Activated CD8-positive, alpha-beta memory T cell treated with anti-CD3 and anti-CD28 coated beads, Interleukin-2, amount 50 U/mL, for 4 hours (primary cell): ENCODE measurements at places on chromosomes 6 and 20.

- DNase-seq = no peak
Observed at GRCh38 chr6:29200767-29201662, 30.3 kb downstream of the OR2J2 start.

DNA sequence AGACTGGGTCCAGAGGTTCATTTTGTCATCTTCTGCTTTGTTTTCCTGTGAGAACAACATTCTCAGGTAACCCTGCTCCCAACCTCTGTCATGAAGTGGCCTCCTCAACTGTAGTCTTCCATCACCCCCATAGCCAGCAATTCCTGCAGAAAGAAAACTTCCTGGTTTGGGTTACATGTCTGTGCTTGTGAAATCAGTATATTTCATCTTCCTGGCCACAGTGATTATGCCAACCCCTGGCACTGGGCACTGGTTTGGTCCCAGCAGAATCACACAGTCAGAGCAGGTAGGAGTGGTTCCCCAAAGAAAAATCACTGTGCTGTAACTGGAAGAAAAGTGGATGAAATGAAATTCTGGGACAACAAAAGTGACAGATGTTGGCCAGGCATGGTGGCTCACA lies 52.5 kb downstream of the CRYBG1 start:
- DNase-seq = no peak

GRCh38 chr6:150327117-150327774 lies 41.6 kb upstream of the IYD start:
- DNase-seq = no peak

DNA sequence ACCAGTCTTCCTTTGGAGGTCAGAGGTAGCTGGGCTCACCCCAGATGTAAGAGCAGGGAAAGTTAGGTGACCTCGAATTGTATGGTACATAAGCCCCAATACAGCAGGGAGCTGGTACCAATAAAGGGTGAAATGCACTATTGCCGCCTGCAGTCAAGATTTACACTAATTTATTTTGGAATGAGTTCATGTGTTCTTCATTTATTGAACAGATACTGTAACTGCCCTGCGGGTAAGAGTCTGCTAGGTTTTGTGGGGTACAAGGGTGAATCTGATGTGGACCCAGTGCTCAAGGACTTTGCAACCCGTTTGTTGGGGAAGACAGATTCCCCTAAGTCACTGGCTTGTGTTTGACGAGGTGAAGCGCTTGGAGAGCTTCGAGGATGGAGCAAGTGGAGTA lies 2.5 kb upstream of the DNAJC5 start:
- no peak for DNase-seq

- DNase-seq = no peak
Observed at GRCh38 chr6:157267654-157268053, 55.7 kb downstream of the TMEM242 start.

- DNase-seq = no peak
Observed at GRCh38 chr6:116369964-116370759, 585 bp upstream of the DSE start.

DNA sequence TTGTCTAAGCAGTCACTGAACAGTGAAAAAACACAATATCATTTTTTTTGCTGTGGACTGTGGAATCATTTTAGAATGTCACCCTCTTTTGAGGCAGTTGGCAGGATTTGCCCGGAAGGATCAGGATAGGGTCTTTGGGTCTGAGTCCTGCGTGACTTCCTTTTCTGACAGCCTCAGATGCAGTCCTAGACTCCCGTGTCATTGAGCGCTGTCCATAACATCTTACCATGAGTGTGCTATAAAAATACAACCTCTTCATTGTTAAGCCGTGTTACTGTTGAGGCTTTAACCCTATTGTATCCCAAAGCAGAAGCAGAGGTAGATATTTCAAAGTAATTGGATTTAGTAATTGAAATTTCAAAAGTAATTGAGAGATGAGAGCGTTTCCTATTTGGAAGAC lies 30.6 kb downstream of the ARID1B start:
- DNase-seq = no peak

DNA sequence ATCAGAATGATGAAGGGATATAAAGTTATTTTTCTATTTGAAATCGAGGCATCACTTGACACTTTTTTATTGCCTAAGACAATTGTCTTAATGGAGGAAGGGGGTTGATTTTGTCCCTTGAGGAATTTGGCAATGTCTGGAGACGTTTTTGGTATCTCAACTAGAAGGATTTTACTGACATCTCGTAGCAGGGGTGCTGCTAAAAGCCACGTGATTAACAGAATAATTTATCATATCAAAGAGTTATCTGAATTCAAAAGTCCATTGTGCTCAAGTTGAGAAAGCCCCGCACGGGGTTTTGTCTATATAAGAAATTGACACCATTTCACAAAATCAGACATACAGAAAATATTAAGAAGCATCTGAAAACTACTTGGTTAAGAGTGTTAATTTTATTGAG lies 1.5 kb upstream of the TAAR6 start:
- no peak for DNase-seq

- DNase-seq = peak; percentile 29
Observed at GRCh38 chr20:62702895-62703852, 5.5 kb upstream of the NTSR1 start.

DNA sequence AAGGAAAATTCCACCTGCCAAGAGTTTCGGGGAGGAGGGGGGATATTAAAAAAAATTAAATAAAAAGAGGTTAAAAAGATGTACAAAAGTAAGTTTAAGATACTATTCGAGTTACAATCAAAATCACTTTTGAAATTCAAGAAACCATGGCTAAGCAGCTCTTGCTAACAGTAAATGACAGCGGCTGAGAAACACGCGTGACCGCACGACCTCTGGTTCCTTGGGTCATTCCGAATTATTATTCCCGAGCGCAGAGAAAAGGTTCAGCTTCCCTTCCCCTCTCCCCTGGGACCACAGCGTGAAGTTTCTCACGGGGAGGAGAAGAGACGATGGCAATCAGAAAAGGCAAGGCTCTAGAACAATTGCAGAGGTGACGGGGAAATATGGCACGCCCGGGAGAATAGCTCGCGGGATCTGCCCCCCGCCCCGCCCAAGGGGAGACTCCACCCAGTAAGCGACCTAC lies 496 bp downstream of the TMEM242 start:
- peak; percentile 75 for DNase-seq

- no peak for DNase-seq
Observed at GRCh38 chr6:16705081-16705993, 55.9 kb downstream of the ATXN1 start.

DNA sequence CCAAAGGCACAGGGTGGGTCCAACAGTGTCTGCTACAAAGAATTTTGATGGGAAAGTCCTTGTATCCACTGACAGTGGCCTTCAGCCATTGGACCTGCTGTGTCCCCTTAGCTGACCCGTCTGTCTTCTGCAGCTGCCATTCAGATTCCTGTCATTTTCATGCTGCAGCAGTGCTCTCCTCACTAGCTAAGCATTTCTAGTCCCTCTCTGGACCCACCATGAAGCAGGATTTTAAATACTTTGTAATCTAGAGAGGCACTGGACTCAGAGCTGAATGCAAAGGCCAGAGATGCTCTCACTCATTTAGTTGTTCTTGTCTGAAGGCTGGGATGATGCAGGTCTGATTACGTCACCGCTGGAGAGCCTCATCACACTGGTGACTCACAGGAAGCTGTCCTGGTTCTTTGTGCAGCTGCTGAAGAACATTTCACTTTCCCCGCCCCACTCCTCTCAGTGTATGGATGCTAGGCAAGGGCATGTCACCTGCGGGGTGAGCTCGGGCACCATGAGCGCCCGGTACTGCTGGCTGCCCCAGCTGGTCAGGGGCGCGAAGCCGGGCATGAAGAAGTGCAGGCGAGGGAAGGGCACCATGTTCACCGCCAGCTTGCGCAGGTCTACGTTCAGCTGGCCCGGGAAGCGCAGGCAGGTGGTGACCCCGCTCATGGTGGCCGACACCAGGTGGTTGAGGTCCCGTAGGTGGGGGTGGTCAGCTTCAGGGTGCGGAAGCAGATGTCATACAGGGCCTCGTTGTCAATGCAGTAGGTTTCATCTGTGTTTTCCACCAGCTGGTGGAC lies 19.4 kb upstream of the TUBB2A start:
- DNase-seq = peak; percentile 42

DNA sequence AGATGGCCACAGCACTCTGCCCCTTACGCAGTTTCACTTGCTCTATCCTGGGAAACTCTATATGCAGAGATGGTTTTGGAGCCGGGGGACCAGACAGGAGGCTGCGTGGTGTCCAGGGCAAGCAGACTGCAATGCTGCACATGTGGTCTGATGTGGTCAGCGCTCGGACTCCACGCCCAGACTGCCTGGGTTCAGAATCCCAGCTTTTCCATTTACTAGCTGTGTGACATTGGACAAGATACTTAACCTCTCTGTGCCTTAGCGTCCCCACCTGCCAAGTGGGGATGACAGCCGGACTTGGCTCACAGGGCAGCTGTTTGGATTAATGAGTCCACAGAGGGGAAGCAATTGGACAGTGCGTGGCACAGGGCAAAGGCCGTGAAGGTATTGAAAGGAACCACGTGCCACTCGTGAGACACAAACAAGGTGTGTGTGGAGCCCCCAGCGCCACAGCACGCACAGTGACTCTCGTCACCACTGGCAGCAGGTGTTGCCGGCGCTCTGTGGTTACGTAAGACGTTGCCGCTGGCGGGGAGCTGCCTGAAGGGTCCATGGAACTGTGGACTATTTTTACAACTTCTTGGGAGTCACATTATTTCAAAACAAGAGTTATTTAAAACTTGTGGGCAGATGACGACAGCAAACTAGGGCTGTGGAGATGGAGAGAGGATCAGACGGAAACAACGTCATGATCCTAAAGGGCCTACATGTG lies 201.4 kb downstream of the PREX1 start:
- DNase-seq = no peak

DNA sequence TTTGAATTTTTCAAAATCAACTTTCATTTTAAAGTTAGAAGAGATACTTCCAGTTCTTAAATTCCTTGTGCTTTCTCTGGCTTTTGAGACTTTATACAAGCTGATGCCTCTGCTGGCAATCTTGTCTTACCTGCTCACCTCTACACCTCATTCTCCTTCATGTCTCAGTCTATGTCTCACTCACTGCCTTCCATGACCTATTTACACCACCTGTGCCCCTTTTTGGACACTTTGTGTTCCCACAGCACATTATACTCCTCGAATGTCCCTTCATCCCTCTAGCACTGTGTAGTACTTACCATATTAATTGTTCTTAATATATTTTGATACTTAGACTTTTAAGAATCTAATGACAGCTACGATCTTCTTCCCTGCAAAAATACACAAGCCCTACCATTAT lies 15.3 kb downstream of the PHIP start:
- no peak for DNase-seq

DNA sequence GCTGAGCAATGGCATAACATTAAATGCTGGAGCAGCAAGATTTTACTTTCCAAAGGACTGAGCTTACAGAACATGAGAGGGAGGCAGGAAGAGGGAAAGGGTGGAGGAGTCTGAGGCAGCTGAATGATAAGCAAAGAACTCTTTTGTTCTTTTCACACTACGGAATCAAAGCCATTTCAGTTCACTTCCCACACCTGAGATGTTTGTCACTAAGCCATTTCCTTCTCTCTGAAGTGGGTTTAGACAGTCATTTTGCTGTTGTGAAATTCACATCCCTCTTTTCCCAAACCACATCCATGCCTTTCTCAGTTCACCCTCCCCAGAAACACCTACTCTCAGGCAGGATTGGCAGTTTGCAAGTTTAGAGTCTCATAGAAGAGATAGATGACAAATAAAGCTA lies 267.9 kb downstream of the ADGRG6 start:
- DNase-seq = no peak

DNA sequence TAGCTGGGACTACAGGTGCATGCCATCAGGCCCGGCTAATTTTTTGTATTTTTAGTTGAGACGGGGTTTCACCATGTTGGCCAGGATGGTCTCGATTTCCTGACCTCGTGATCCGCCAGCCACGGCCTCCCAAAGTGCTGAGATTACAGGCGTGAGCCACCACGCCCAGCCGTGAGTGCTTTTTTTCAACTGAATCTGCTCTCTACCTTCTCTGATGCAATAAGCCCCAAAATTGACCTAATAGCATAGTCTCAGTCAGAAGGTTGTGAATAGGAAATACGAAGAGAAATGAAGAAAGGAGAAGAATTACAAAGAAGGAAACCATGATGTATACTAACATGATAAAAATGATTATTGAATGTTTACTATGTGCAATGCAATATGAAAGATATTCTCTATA lies 33.2 kb downstream of the BEND6 start:
- no peak for DNase-seq

- DNase-seq = no peak
Observed at GRCh38 chr20:2397595-2398145, 17.0 kb downstream of the TGM6 start.

DNA sequence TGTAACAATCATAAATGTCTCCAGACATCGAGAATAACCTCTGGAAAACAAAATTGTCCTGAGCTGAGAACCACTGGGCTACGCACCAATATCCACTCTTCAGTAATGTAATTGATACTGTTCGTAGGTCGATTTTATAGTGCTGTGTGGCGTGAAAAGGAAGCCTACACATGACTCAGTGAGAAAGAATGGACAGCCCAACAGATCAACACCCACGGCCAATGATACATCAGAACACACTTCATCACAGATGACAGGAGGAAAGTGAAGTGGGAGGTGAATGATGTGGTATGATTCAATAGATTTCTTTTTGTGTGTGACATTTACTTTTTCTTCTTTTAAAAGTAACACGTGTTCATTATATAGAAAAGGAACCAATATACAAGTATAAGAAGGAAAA lies 93.5 kb downstream of the RPS12 start:
- no peak for DNase-seq

GRCh38 chr6:61809004-61809595 lies 476.9 kb downstream of the KHDRBS2 start:
- DNase-seq = no peak
